SK-N-DZ (cell line): ENCODE measurements at places on chromosomes 12 and 14.

GRCh38 chr12:109701064-109701463 lies 12.6 kb upstream of the FAM222A start:
- peak; percentile 62 for DNase-seq

DNA sequence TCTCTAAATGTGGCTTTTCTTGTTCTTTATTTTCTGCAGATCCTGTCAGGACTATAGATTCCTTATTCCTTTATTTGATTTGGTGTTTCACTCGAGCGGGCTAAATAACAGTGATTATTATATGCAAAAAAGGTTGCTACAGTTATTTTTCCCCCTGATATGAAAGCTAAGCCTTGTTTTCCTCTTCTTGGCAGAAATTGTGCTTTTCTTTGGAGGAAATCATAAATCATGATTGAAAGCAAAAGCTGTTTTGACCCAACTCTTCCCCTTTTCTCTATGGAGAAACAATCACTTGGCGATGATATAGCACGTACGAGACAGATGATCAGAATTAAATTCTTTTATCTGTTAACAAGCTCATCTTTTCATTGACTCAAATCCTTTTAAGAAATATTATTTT lies 31.4 kb downstream of the PPFIBP1 start:
- DNase-seq, result no peak

- no peak for DNase-seq
Measured at GRCh38 chr14:93962701-93963601, 13.4 kb downstream of the ASB2 start.

GRCh38 chr14:22475381-22475780 lies 113.6 kb downstream of the DAD1 start:
- no peak for DNase-seq

- DNase-seq, result no peak
Measured at GRCh38 chr14:36683083-36683724, 21.5 kb downstream of the PAX9 start.

DNA sequence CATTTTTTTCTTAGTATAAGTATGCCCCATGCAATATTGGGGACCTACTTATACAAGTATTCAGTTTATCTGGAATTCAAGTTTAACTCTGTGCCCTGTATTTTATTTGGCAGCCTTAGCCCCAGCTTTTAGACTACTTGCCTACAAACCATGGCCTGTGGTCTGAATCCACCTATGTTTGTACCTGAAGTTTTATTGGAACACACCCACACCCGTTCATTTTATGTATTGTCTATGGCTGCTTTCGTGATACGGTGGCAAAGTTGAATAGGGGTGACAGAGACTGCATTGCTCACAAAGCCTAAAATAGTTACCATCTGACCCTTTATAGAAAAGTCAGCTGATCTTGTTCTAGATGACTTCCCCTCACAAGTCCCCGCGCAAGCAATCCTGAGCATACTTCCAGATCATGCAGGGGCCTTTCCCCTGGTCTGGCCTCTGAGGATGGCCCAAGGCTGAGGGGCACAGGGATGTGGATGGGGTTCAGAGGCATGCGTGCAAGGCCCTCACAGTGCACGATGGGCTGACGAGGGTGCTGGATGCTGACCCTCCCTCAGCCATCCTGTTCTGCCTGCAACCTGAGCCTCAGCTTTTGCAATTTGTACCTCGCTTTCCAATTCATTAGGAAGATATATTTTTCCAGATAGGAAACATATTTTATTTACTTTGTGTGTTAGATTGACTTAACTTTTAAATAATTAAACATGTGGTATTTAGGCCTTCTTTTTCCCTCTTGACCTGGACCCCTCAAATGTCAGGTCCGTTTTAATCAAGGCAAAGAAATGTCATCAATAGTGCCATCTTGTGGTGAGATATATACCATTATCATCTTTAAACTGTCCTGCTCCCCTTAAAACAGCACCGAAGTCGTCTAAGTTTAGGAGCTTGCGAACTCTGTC lies 527.3 kb upstream of the CCDC196 start:
- peak; percentile 18 for DNase-seq

DNA sequence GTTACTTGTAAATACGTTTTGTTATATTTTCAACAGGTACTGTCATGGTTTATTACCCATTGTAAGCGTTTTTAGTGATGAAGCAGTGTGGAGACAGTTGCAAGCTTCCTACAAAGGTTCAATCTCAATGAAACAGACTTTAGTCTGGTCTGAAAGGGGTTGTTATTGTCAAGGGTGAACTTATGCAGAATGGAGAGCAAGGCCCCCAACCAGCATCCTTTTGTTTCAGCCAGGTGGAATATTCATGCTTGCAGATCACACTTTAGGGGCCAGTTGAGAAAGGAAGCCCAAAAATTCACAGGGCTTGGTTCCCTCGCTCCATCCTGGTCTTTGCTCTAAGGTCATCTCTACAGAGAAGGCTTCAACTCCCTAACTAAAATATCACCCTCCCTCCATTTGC lies 103.7 kb downstream of the PRICKLE1 start:
- no peak for DNase-seq

- DNase-seq, result no peak
Measured at GRCh38 chr14:39219075-39219499, 14.6 kb upstream of the MIA2 start.

GRCh38 chr14:69937367-69938081 lies 58.3 kb downstream of the SMOC1 start:
- peak; percentile 44 for DNase-seq

- no peak for DNase-seq
Measured at GRCh38 chr14:79551523-79551922, 659.8 kb downstream of the DIO2 start.

GRCh38 chr14:87014856-87015255 lies 978.1 kb downstream of the GALC start:
- DNase-seq, result no peak

- no peak for DNase-seq
Measured at GRCh38 chr14:75896341-75896740, 85.5 kb downstream of the TGFB3 start.

DNA sequence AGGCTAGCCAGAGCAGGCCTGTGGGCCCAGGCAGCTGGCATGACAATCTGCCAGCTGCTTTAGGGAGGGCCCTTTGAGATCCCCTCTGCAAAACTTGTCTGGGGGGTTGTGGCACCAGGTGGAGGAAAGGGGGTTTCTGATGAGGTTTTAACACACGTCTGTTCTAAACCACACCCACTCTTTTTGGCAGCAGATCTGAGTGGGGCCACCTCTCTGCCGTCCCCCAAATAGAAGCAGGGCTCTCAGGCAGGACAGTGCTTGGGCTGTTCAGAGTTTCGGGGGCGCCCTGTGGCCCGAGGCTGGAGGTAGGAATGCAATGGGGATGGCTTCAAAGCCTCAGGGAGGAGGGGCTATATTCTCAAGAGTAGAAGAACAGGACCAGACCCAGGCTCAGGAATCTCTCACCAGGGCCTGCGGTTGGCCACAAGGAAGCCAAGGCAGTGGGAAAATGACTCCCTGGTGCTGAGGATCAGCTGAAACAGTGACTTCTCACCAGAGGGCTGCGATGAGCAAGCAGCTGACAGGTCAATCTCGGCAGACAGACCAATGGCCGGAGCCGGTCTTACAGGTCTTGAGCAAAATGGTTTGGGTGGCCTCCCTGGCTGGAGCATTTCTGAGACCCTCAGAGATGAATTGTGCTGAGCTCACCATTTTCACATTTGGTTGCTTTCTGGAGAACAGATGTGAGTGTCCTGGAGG lies 1.5 kb upstream of the KRT5 start:
- no peak for DNase-seq

GRCh38 chr12:110286623-110287022 lies 5.6 kb downstream of the ATP2A2 start:
- DNase-seq, result no peak

DNA sequence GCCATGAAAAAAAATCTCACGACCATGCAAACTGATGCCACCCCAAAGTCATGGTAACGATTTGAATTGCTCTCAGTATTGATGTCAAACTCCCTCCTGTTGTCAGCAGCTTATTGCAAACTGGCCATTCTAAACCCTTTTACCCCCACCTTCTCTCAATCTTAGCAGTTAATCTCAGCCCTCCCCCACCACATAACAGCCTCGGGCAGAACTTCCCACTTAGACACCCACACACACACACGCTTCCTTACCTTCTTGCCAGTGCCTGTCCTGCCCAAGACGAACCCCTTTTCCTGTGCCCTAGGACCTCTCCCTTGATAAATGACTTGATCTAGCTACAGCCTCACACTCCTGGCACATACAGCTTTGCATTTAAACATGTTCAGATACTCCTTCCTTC lies 56.6 kb downstream of the GPATCH2L start:
- DNase-seq, result no peak

GRCh38 chr14:98187281-98187680 lies 1084.7 kb downstream of the BCL11B start:
- DNase-seq, result no peak

GRCh38 chr14:98890556-98891340 lies 381.2 kb downstream of the BCL11B start:
- DNase-seq, result no peak

GRCh38 chr12:111443086-111443485 lies 37.4 kb downstream of the SH2B3 start:
- DNase-seq, result no peak

DNA sequence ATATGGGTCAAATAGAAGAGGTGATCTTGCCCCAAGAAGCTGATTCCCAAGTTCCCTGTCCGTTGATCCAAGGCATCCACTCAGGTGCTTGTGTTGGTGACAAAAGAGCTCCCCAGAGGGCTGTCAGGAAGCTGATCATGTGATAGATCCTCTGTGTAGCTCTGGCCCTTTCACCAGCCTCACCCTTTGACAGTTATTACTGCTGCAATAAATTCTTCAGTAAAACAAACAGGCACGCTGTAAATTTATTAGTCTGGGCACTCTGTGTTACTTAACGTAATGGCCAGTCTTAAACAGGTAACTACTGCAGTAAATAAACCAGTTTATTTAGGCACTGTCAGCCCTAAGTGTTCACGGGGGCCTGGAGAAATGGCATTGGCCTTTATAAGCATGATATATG lies 473.9 kb downstream of the BCL11B start:
- no peak for DNase-seq

GRCh38 chr12:27064397-27065342 lies 17.7 kb downstream of the C12orf71 start:
- DNase-seq, result no peak

GRCh38 chr12:69555461-69555860 lies 29.8 kb upstream of the CCT2 start:
- no peak for DNase-seq

- no peak for DNase-seq
Measured at GRCh38 chr14:77041881-77042545, 13.5 kb upstream of the IRF2BPL start.

DNA sequence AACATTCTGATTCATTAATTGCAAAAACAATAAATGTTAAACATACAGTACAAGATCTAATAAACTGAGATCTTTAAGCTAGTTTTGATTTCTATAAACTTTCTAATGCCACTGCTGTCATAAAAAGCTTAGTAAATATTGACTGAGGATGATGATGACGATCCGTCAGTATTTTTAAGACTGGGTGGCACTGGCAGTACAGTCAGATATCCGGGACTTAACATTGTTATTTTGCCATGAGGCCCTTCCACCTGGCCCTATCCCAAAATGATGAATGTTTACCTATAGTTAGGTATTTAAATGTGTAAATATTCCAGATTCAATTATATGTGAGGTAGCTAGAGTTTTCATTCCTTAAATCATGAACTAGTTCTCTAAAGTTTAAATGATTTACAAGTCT lies 158.5 kb downstream of the FOXA1 start:
- DNase-seq, result no peak

GRCh38 chr14:85536833-85537190 lies 6.9 kb downstream of the FLRT2 start:
- peak; percentile 8 for DNase-seq

DNA sequence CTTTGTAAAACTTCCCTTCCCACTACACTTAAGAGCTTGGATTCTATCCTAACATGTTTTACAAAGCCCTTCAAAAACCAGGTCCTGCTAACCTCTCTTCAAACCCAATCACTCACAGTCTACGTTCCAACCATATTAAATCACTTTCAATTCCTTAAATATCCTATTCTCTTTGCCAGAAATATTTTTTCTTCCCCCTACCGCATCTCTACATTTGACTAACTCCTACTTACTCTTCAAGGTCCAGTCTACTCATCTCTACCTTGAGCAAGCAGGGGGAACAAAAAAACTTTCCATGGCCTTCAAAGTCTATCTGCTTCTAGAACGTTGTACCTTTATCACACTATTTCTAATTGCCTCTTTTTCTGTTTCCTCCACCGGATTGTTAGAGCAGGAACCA lies 6.1 kb downstream of the ERGIC2 start:
- no peak for DNase-seq

DNA sequence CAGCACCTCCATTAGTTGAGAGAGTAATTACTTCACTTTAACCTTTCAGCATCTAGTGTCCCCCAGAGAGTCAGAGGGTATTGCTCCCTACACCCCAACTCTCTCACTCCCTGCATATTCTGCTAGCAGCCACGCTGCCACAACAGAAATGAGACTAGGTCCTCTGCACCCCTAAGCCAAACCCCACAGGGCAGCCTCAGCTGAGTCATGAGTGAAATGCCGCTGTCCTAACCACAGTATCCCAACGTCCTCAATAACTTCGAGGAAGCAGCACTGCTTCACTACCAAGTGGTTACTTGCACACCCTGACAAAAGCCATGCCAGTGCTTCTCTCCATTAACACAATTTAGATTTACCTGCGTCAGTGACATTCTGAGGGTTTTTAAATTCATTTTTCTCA lies 6.9 kb upstream of the LYZ start:
- no peak for DNase-seq

DNA sequence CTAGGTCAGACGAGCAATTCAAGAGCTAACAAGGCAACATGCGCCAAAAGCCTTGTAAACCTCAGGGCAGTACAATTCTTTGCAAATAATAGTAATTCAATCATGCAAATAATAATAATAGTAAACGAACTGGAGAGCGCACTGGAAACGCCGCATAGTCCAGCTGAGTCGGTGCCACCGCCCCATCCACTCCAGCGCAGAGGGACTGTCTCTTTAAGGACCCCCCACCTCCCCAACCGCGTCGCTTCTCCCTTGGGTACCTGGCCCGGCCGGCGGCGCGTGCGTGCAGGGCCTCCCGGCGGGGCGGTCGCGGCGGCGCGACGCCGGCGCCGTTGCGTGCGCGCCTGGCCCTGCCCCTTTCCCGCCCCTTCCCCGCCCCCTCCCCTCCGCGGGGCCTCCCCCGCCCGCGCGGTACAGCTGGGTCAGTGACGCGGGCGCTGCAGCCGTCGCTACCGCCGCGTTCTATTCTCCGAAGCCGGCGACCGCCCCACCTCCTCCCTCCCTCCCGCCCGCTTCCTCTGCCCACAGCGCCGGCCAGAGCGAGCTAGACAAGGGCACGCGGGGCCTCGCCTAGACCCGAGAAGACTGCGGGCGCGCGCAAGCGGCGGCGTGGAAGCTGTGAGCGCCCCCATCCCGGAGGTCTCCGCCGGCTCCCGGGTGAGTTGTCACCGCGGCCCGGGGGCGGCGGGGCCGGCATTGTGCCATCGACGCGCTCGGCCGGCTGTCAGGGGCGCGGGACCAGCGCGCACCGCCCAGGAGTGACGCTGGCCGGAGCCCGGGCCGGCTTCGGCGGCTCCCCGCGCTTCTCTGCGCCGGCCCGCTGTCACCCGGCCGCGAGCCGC lies at the start of gene SUSD6:
TSS of gene SUSD6 (plus strand) at position 425 of the 842 bp plus-strand sequence. CDS start 46,997 bp downstream, outside the sequence.
- DNase-seq, result peak; percentile 85
